ENCODE measurements at places on chromosomes 3 and 15. TPM values are rescaled to one million over a fixed set of nuclear protein-coding genes. Genes with fewer than 3 reads are reported as not detected.

The AQP9 gene
- total RNA-seq = not detected

The ADAMTS9 gene
- 3.7 TPM for total RNA-seq

The LRTM1 gene
- not detected for total RNA-seq

The CHAC1 gene
- 19.6 TPM for total RNA-seq

The CHRM5 gene
- not detected for total RNA-seq

The SPESP1 gene
- 9.8 TPM for total RNA-seq

The INAFM2 gene
- 26.2 TPM for total RNA-seq

The PATL2 gene
- total RNA-seq = 0.33 TPM

The PLCB2 gene
- 0.43 TPM for total RNA-seq

The SLC28A2 gene
- not detected for total RNA-seq

The COL8A1 gene
- total RNA-seq = 133 TPM

The SERP1 gene
- 171 TPM for total RNA-seq

The COLQ gene
- total RNA-seq = 0.36 TPM

The SI gene
- not detected for total RNA-seq
